Inflammatory macrophage treated with lipopolysaccharide for 4 hours (primary cell): ENCODE measurements at places on chromosomes 5 and 9.

DNA sequence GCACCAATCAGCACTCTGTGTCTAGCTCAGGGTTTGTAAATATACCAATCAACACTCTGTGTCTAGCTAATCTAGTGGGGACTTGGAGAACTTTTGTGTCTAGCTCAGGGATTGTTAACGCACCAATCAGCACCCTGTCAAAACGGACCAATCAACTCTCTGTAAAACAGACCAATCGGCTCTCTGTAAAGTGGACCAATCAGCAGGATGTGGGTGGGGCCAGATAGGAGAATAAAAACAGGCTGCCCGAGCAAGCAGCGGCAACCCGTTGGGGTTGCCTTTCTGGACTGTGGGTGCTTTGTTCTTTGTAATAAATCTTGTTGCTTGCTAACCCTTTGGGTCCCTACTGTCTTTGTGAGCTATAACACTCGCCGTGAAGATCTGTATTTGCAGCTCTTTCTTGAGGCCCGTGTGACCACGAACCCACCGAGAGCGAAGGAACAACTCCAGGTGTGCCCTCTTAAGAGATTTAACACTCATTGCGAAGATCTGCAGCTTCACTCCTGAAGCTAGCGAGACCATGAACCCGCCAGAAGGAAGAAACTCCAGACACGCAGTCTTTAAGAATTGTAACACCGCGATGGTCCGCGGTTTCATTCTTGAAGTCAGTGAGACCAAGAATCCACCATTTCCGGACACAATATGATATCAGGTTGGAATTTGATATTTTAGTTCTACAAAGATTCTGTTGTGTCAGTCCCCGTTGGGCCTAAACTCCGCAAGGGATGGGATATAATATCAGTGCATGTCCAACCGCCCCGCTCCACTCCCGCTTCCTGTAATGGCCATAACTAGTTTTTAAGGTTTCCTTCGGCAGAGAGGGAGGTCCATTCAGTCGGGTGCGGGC, 740 bp upstream of the TRMT10B start:
- DNase-seq = no peak

- no peak for DNase-seq
These were observed 271.8 kb downstream of the SMARCA2 start for GRCh38 chr9:2286825-2287455.

- no peak for DNase-seq
These were observed 62.1 kb downstream of the PAX5 start for GRCh38 chr9:36971935-36972488.

- no peak for DNase-seq
These were observed 104.0 kb downstream of the ERCC6L2 start for GRCh38 chr9:95979446-95979845.

DNA sequence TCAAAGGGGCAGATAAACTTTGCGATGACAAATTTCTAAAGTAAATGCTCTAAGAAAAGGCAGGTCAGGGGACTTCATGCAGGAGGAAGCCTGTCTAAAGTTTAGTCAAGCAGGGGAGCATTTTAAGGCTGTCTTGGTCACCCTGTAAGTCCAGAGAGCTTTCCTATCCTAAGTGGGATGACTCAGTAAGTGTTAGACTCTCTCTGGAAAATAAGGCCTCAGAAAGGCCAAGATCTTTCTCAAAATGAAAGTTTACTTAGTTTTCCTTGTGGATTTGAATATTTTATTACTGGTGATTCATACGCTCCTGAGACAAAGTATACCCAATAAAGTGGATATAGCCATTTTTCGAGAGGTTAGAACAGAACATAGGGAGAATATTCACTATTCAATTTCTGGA, 806.9 kb upstream of the CDH9 start:
- DNase-seq = no peak

GRCh38 chr5:34485768-34486030, 170.4 kb upstream of the RAI14 start:
- DNase-seq = no peak

DNA sequence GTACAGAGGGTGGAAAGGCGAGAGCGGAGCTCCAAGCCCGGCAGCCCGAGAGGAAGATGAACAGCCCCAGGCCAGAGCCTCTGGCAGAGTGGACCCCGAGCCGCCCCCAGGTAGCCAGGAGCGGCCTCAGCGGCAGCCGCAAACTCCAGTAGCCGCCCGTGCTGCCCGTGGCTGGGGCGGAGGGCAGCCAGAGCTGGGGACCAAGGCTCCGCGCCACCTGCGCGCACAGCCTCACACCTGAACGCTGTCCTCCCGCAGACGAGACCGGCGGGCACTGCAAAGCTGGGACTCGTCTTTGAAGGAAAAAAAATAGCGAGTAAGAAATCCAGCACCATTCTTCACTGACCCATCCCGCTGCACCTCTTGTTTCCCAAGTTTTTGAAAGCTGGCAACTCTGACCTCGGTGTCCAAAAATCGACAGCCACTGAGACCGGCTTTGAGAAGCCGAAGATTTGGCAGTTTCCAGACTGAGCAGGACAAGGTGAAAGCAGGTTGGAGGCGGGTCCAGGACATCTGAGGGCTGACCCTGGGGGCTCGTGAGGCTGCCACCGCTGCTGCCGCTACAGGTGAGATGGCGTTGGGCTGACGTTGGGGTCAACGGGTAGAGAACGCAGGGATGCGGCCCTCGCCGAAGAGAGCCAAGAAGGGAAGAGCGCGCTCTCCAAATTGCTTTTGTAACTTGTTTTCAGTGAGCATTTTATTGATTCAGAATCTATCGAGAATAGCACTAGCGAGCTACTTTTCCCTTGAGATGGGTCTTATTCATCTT, at the start of gene PTGER4:
Gene PTGER4, plus strand, starts transcription at position 3 of the 769 bp plus-strand sequence. CDS start 1,079 bp downstream, outside the sequence.
- DNase-seq = no peak

DNA sequence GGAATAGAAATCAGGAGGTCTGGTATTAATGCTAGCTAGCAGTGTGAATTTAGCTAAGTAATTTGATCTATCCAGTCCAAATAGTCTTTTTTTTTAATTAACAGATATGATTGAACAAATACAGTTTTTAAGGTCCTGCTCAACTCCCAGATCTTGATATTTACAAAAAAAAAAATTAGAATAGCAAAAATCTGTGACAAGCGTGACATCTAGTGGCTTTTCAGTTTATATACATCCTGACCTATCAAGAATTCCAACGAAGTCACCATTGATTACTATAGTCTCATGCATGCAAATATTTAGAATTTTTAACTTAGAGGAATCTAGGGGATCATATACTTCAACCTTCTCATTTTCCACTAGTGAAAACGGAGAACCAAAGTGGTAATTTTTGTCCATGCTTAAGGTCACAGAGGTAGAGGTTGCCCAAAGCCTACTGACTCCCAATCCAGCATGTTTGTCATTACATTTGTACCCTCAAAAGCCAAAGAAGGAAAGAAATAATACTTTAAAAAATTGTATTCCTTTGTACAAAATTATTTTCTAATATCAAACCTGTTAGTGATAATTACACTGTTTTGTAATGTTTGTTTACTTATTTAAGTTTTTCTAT, 17.6 kb upstream of the TARS1 start:
- DNase-seq = peak; percentile 8

DNA sequence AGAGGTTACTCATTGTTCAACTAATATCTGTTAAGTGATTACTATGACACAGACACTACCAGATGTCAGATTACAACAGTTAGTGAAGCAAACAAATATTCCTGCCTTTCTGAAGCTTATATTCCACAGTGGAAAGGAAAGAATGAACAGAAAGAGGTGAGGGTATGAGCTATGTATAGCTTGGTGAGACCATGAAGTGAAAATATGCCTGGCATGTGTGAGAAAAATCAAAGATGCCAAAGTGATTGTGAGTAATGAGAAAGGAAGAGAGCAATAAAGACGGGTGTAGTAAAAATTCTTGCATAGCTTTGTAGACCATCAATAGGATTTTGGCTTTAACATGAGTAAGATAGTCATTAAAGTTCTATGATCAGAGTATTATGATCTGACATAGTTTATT, 734.5 kb upstream of the NUDT12 start:
- DNase-seq = no peak

DNA sequence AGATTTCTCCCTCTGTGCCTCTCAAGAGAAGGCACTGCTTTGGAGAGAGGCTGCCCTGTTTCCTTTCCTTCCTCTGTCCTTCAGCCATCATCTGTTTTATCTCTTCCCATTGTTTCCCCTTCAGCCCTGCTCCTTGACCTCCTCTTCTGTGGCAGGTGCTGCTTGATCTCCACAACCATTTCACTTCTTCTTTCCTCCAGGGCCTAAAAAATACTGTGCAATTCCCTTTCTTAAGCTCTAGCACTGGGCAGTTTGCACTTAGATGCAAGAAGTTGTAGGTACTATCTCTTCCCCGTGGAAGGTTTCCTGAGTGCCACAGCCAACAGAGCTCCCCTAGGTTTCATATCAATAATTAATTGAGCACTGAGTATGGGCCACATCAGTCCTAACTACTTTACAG, 8.8 kb upstream of the ADRB2 start:
- no peak for DNase-seq

- DNase-seq = no peak
These were observed 219.1 kb downstream of the MED10 start for GRCh38 chr5:6158974-6159831.

GRCh38 chr9:136701668-136702053, 10.7 kb upstream of the DIPK1B start:
- DNase-seq = no peak

DNA sequence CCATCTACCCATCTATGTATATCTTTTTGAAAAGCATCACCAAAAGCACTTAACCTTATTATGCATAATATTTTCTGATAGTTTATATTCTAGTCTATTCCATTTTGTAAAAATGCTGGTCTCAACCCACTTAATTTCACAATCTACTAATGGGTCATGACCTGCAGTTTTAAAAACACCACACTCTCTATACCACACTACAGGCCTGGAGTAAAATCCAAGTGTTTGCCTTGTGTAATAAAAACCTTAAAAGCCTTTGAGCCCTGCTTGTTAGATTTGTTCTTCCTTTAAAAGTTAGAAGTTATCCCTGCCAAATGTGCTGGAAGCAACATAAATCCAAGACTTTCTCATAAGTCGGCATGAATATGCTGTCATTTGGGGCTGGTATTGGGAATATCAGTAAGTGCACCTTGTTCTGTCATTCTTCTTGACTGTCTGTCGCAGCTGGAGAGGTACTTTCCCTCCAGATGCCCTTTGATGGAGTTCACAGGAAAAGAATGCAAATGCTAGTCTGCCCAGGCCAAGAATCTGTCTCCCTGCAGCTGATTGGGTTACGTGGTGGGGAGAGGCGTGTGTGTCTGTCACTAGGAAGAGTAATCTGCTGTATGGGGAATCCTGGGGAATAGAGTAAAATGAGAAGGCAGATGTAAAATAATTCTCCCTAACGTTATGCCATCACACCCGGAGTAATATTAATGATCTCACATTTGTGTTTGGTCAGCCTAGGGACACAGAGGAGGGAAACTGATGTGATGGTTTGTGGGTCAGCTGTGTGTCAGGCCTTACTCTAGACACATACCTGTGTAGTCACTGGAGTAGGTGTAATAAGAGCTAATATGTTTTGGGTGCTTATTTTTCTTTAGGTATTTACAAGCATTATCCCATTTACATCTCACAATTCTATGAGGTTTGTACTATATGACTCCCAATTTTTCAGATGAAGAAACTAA, 79.4 kb downstream of the ZNF366 start:
- DNase-seq = no peak

DNA sequence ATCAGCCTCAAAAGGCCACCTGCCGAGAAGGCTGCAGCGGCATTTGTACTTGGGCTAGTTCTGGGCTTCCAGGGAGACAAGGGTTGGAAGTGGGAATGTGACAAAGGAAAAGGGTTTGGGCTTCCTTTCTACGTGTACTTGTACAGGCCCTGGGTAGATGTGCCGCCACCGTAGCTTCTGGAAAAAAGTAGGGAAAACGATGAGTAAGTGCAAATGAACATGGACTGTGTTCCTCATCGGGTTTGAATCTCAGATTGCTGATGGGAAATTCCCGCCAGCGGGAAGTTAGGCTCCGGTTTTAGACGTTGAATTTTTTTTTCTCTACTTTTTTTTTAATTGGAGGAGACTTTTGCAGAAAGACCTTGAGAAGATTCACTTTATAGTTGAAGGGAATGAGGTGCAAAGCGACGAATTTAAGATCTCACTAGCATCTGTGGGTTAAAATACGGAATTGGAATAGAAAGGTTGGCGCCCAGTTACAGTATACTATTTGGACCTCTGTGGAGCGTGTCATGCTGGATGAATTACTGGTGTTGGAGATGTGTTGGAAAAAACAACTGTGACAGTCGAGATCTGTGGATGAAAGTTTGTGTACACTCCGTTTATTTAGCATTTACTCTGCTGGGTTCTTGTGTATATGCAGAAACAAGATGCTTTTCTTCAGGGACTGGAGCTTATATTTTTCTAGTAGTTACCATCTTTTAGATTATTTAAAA, 1.2 kb downstream of the G3BP1 start:
- DNase-seq = peak; percentile 47

DNA sequence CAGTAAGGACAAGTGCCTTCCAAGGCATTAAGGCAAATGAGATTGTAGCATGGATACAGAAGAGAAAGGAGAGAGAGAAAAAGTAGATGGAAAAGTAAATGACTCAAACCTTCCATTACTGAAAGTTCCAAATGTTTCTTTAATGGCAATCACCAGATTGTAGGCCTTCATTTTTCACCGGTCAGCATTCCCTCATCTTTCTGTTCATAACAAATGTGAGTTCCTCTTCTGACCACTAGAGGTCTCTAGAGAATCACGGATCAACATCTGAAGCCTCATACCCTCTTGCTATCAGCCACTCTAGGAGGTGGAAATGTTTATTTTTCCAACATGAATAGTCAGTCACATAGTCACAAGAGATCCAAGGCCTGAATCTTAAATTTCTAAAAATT, 73.6 kb upstream of the RPS23 start:
- DNase-seq = peak; percentile 51

DNA sequence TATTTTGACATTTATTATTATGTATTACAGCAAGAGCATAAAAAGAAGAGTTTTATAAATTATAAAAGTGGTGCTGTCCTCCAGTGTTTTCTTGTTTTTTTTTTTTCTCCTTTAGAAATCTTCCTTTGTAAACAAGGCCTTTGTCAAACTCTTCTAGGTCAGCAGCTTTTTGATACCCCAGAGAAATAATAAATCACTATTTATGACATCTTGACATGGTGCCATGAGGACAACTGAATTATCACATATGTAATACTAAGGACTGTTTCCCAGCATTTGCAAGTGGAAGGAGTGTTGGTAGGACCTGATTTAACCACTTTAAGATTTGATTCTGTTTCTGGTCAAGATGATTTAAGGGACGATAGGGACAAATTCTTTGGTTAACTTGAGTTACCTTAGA, 4.6 kb downstream of the SMARCA2 start:
- DNase-seq = no peak

GRCh38 chr9:36396985-36397384, 3.1 kb downstream of the RNF38 start:
- DNase-seq = no peak

DNA sequence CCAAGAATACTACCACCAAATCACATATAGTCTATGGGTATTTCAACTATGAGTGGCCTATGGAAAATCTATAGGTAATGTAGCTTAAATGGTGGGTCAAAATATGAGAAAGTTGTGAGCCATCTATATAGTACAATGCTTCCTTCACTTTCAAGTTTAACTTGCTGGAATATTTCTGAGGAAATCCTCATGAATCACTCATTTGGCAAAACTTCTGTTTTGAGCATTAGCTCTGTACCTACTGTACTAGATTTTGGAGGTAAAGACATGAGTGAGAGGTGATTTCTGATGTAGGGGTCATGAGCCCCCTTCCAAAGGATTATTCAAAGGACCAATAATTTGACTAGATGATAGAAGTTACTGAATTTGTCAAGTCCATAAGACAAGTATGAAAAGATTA, 80.6 kb upstream of the DAB2 start:
- DNase-seq = no peak

GRCh38 chr9:101325053-101325452, 59.8 kb downstream of the BAAT start:
- DNase-seq = no peak

GRCh38 chr9:33172256-33173238, 5.4 kb upstream of the B4GALT1 start:
- DNase-seq = peak; percentile 91

- no peak for DNase-seq
These were observed 211.6 kb upstream of the TMEM161B start for GRCh38 chr5:88480245-88480644.
